ENCODE measurements at places on chromosomes 5 and 9.

DNA sequence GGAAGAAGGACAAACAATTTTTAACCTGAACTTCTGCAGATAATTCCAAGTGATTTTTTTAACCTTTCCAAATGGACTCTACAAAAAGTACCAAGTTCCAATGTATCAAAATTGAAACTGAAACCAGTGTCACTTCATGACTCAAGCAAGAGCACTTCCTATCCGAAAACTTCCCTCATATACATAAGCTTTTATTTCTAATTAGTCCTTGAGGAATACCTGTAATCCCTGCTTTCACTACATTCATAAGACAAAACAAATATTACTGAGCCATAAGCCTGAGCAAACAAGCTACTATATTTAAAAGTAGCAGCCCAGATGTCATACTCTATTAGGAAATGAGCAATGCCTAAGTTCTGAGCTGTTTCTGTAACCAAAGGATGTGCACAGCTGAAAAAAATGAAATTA, 224.4 kb downstream of the EBF1 start:
- DNase-seq, result peak; percentile 9

DNA sequence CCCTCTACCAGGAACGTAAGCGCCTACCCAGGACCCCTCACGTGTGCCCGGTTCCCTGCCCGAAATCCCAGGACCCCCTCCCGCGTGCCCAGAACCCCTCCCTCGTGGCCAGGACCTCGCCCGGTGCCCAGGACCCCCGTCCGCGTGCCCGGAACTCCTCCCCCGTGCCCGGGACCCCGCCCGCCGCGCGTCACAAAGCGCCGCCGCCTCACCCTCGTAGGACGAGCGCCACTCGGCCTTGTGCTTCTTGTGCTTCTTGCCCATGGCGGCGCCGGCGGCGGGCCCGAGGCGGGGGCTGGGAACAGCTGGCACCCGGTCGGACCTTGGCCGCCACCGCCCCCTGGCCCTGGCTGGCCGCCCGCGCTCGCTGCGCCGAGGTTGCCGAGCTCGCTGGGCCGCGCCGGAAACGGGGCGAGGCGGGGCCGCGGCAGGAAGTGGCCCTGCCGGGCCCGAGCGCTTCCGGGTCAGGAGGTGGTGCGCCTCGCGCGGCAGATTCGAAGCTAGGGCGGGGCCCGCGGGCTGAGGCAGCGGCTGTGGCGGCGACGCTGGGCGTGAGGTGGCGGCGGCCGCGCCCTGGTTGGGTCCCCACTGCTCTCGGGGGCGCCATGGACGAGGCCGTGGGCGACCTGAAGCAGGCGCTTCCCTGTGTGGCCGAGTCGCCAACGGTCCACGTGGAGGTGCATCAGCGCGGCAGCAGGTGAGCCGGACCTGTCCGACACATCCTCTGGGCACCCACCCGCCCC, at the start of the genes BRD9 and TRIP13:
TSS of gene BRD9 (minus strand) at position 408 of the 743 bp plus-strand sequence. CDS start at position 264, 144 bp downstream.
TSS of gene TRIP13 (plus strand) at position 491 of the 743 bp plus-strand sequence. CDS start at position 606, 115 bp downstream.
- peak; percentile 81 for DNase-seq

- no peak for DNase-seq
Measured at GRCh38 chr5:35850967-35851680, 5.6 kb upstream of the IL7R start.

DNA sequence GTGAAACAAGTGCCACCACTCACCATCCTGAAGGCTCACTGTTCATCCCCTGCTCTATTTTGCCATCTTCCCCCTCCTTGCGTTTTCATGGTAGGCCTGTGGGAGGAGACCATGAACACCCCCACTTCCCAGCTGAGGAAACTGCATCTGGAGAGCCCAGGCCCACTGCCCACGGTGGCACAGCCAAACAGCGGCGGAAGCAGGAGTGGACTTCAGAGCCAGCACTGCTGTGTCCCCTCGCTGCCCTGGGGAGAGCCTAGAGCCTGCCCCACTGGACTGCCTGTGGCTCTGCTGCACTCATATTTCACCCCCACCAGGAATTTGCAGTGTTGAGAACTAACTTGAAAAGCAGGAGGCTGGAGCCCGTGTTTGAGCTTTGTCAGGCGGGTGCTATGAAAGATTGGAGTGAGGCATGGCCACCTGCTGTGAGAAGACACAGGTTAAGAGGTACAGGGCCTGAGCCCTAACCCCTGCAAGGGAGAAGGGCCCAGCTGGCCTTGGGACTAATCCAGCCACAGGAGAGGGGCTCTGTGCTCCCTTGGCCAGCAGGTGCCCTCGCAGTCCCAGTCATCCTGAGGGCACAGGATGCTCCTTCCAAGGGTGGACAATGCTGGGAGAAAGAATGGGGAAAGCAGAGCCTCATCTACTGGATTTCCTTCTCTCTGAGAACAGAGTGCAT, 79.0 kb downstream of the MACROH2A1 start:
- no peak for DNase-seq

DNA sequence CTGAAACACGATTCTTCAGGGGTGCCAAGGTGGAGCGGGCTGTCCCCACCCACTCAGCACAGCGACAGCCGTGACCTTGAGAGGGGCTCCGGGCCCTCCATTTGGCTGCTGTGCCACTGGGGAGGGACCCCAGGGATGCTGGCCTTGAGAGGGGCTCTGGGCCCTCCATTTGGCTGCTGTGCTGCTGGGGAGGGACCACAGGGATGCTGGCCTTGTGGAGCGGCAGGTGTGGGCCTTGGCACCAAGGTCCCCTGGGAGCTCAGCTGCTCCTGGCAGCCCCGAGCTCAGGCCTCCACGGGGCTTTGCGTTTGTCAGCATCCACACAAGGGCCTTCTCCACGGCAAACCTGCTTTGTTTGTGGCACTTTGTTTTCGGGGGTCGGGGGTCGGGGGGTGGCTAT, 137.6 kb upstream of the LPCAT1 start:
- DNase-seq, result no peak

GRCh38 chr9:103116246-103116645, 121.1 kb downstream of the CYLC2 start:
- no peak for DNase-seq

DNA sequence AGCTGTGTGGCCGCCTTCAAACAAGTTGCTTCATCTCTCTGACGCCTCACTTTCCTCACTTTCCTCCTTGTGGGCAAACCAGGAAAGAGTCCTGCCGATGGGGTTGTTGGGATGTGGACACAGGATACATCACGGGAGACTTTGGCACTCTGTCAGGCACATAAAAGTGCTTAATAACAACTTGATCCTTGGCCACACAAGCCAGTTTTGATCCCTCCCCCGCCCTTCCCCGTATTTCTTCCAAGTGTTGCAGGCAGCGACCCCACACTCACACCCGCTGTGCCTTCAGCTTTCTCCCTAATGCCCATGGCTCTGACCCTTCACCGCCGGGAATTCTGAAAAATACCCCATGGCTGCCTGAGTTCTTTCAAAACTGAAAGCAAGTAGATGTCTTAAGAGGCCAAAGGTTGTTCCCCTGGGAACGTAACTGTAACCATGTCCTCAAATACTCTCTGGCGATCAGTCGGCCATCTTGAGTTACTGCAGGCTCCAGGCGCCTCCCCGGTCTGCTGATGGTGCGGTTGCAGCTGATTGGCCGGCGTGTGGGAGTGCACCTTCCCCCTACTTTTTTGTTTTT, 59.8 kb downstream of the ARHGEF37 start:
- no peak for DNase-seq

DNA sequence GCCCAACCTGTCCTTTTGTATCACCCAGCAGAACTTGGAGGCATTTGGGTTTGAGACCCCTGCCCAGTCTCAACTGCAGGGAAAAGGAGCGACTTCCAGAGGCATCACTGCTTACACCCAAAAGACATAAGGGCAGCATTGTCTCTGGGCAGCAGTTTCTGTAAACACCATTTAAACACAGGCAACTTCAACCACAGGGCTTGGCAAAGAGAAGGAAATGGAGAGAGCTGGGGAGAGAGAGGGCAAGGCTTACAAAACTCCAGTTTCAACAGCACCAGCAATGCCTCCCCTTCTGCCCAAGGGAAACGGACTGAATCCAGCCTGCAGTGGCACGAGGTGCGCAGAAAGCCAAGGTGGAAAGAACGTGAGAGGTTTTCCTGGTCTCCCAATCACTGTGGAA, 147.6 kb downstream of the ROR2 start:
- no peak for DNase-seq

DNA sequence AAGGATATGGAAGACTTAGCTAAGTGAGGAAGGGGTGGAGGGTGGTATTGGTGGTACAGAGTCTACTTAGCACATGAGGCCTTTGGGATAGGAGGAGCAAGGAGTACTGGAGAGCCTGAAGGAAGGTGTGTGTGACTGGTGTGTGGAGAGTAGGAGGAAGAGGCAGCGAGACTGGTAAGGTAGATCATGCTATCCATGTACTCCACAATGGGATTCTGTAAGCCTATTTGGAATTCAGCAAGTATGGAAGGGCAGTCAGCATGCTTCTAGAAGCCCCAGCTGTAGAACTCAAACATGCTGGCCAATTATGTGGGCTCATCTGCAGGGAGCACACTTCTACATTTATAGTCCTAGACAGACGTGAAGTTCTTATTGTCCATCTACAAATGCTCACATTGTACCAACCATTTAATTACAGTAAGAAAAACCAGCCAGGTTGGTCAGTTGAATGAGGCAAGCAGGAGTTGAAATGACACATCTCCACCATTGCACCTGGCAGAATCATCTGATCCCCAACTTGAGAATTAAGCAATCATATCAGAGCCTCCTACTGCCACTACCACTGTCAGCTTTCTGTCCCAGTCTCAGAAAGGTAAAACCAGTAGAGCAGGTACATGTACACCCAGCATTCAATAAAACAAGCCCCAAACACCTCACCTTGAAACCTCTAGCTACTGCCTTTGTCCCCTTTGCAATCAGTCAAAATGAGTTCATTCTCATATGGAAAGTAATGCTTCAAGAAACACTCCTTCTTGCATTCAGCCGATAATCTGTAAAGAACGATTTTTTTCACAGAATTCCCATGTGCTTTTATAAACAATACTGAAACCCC, 60.9 kb upstream of the GLRX start:
- DNase-seq, result no peak

GRCh38 chr9:83966209-83966582, 13.8 kb downstream of the HNRNPK start:
- no peak for DNase-seq

- DNase-seq, result no peak
Measured at GRCh38 chr9:71072587-71072986, 48.8 kb downstream of the TRPM3 start.

- no peak for DNase-seq
Measured at GRCh38 chr5:111929261-111929660, 172.3 kb upstream of the NREP start.

DNA sequence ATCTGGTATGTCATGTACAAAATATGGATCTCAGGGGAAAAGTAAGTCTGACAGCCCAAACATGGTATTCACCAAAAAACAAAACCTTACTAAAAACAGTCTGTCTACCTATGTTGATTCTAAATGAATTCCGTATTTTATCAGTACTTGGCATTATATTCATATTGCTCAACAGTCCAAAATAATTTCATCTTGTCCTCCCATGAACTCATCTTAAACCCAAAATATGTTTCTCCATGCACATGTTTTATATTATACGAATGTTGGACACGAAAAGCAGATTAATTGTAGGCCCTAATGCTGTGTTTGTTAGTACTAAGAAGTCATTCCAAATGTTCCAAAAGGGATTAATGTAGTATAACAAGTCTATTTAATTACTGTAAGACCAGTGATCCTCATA, 20.1 kb downstream of the NFIB start:
- DNase-seq, result no peak

GRCh38 chr5:127425037-127425436, 92.4 kb upstream of the PRRC1 start:
- DNase-seq, result no peak

DNA sequence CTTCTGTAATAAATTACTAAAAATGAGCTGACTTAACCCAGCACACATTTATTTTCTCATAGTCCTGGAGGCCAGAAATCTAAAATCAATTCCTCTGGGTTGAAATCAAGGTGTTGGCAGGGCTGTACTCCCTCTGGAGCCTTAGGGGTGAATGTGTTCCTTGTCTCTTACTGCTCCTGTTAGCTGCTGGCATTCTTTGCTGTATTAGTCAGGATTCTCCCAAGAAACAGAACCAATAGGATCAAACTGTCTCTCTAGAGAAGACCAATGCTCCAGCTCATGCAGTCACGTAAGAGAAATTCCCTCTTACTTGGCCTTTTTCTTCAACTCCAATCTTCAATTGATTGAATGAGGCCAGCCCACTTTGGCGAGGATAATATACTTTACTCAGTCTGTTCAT, 15.3 kb upstream of the CD180 start:
- no peak for DNase-seq

GRCh38 chr5:114744406-114744805, 382.5 kb downstream of the KCNN2 start:
- DNase-seq, result no peak

DNA sequence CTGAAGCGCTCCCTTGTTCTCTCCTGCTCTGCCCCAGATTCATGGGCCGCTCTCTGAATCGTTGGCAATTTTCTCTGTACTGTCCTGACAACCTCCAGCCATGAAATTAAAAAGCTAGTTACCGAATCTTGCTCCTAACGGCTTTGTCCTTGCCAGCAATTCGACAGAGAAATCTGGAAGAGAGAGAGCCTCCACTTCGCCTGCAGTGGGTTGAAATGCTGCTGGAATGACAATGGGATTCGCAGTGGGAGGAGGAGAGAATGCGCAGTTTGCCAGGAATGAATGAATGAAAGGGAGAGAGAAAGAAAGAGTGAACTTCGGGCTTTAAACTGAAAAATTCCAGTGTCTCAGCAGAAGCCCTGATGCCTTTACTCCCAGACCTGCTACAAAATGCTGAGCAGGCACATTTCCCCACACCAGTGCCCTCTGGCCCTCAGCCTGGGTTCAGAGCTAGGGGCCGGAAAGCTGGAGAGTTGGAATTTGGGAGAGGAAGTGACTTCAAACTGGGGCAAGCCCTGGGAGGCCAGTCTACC, 11.5 kb upstream of the BOD1 start:
- DNase-seq, result no peak

DNA sequence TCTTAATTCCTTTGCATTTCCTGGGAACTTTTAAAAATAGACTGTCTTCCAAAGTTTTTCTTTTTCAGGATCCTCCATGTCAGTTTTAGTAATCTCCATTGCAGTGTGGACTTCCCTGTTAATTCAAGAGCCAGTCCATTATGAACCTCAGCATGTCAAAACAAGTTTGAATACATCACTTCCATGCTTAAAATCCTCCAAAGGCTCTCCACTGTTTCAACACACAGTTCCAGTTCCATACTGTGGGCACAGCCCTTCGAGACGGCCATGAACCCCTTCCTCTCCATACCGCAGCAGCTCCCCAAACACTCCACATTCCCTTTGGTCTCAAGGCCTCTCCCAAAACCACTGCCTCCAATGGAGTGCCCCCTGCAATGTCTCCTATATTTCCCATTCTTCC, 19.5 kb downstream of the LIFR start:
- no peak for DNase-seq

- no peak for DNase-seq
Measured at GRCh38 chr9:129473523-129474244, 147.2 kb downstream of the C9orf50 start.

- no peak for DNase-seq
Measured at GRCh38 chr9:133359399-133360175, 3.2 kb downstream of the SURF2 start.

DNA sequence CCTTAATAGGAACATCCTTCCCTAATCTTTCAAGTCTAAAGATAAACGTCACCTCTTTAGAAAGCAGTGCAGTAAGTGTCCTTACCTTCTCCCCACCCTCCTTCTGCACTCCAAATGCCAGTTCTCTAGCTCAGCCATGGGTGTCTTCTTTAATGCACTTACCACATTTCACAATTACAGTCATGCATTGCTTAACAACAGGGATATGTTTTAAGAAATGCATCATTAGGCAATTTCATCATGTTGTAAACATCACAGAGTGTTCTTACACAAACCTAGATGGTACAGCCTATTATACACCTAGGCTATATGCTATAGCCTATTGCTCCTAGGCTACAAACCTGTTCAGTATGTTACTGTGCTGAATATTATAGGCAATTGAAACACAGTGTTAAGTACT, 91.2 kb downstream of the RFX3 start:
- DNase-seq, result no peak
